ENCODE measurements at places on chromosomes 7 and 10.
A peak's percentile ranks its signal among the peaks of the same experiment; 100 is the strongest.

DNA sequence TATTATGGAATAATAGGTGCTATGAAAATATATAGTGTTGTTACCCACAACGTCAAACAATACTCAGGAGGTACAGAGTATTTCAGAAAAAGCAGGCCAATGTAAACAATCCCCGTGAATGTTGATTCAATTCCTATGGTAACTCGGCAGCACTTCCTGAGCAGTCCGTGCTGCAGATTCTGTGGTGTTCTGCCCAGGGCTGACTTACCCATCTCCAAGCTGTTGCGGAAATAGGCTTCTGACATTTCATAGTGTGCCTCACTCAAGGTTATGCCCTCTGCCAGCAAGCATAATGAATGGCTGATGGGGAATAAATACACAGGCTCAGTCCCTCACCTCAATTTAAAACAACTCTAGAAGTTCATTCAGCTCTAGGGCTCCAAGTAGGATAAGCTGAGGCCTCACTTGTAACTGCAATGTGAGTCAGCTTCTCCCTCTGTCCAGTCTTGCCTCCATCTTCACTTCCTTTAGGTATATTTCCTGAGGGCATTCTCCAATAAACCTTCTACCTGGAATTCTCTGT is 177.6 kb downstream of the GNAI1 start:
- DNase-seq, result no peak

- no peak for DNase-seq
These were observed 143.5 kb downstream of the PIP4K2A start for GRCh38 chr10:22570733-22571430.

DNA sequence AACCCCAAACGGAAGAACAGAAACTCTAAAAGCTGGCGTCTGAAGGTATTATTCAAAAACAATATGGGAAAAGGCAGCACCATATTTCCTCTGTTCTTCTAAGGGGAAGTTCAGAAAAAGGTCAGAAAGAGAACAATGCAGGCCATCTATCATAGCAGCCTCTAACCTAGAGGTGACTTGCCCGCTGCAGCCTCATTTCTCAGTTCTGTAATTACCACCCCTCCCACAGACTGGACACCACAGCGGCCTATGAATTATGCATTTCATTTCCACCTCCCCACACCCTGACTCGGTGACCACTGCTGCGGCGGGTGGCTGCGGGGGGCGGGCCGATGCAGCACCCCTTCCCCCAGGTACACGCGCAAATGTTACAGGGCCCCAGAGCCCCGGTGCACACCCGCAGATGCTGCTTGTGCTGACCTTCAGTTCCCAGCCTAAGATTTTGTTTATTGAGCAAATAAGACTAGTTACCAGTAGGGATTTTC is 125.5 kb downstream of the CLEC2L start:
- DNase-seq, result no peak

DNA sequence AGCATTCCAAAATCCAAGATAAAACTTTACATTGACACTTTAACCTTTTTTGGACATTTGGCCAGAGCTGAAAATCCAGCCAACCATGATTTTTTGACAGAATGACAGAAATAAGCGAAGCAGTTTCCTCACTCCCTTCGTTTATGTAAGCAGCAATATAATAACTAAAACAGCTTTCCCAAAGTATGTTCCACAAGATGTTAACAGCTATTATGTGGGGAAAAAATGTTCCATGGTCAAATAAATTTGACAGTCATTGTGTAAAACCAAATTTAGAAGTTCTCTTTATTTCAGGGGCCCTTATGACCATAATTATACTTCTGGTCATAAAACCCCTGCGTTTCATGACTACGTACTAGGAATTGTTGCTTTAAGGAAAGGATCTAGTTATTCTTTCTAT is 416.5 kb downstream of the MAGI2 start:
- DNase-seq, result no peak

GRCh38 chr10:131157899-131158298 is 153.6 kb downstream of the TCERG1L start:
- DNase-seq, result no peak

GRCh38 chr7:121076350-121077164 is 88.0 kb downstream of the CPED1 start:
- DNase-seq, result peak; percentile 18

DNA sequence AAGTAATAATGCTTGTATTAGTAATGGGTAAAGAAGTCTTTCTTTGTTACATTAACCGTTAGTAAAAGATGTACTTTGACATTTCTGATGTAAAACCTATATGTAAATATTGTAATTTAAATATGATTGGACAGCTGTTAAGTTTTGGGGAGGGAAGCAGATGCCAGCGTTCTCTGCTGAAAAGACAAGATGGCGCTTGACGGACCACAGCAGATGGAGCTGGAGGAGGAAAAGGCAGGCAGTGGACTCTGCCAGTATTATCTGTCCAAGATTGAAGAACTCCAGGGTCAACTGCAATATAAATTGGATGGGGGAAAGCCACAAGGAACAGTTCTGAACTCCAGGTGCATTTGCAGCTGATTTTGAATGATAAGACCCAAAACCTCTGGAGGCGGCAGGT is 86.9 kb downstream of the ZNRF2 start:
- DNase-seq, result no peak

DNA sequence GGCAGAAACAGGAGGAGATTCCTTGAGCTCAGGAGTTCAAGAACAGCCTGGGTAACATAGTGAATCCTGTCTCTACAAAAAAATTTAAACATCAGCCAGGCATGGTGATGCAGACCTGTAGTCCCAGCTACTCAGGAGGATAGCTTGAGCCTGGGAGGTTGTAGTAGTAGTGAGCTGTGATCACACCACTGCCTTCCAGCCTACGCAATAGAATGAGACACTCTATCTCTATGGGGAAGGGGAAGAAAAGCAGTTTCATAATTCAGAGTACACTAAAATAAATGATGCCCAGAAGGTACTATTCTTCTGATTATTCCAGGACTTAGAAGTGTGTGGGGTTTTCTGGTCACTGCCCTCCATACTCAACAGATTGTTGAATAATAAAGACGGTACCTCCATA is 177.3 kb downstream of the KMT2E start:
- no peak for DNase-seq

- no peak for DNase-seq
These were observed 181.1 kb upstream of the BMPER start for GRCh38 chr7:33724201-33724600.

GRCh38 chr10:71697938-71698709 is 21.5 kb downstream of the C10orf105 start:
- no peak for DNase-seq

- DNase-seq, result no peak
These were observed 7.5 kb upstream of the SMNDC1 start for GRCh38 chr10:110312206-110312605.

DNA sequence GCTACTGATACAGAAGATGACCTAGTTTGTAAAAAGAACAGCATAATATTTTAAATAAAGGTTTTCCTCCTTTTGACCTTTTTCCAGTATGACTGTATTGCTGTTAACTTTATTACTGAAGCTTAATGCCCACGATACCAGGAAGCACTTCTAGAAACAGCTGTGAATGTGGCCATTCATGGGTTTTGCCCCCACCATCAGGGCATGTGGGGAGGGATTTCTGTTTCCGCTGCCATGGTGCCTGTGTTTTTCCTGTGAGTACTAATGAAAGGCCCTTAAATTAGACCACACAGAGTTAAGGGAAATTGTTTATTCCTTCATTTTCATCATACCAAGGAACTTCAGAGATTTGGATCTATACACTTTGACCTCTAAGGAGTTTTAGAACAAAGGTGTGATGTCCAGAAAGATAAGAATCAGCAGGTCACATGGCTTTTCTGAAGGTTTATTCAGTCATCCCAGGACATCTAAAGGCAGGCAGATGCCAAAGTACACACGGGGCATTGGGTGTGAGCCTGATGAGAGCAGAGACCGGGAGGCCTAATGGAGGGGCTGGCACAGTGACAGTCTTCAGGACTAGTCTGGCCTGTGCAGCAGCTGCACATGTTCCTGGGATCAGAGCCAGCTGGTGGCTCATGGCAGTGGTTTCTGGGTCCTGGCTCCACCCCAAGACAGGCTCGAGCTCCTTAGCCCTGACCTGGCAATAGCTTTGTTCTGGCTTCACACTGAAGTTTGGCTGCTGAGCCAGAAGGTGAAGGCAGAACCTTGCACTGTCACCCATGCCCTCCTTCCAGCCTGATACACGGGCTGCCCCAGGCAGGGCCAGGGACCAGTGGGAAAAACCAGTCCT is 190.9 kb downstream of the REEP3 start:
- DNase-seq, result no peak

GRCh38 chr7:131186816-131187215 is 140.9 kb upstream of the MKLN1 start:
- no peak for DNase-seq

DNA sequence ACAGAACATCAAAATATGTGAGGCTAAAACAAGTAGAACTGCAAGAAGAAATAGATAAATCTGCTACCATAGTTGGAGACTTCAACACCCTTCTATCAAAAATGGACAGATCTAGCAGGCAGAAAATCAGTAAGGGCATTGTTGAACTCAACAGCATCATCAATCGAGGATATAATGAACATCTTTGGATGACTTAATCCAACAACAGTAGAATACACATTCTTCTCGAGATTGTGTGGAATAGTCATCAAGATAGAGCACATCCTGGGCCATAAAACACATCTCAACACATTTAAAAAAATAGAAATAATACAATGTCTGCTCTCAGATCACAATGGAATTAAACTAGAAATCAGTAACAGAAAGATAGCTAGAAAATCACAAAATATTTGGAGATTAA is 9.9 kb downstream of the IGFBP1 start:
- DNase-seq, result no peak

GRCh38 chr10:117684672-117685211 is 142.2 kb downstream of the EMX2 start:
- no peak for DNase-seq

DNA sequence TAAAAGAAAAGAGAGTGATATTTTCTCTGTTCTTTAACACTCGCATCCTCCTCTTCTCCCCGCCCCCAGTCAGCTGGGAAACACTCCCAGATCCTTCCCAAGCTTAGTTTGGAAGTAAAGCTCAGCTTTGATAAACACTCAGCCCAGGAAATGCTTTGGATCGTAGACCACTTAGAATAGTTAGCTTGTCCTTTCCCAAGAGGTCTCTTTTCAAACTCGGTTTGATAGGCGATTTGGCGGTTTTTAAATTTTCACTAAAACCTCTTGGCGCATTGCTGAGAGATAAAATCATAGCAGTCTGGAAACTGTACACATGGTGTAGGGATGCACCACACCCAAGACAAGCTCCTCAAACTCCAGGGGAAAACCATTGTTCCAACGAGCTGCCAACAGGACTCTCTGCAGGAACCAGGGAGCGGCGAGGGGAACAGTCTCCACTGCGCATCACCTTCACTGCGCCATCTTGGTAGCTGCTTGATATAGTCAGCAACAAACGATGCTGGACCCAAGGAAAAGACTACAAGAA is 22.3 kb downstream of the SMURF1 start:
- no peak for DNase-seq

DNA sequence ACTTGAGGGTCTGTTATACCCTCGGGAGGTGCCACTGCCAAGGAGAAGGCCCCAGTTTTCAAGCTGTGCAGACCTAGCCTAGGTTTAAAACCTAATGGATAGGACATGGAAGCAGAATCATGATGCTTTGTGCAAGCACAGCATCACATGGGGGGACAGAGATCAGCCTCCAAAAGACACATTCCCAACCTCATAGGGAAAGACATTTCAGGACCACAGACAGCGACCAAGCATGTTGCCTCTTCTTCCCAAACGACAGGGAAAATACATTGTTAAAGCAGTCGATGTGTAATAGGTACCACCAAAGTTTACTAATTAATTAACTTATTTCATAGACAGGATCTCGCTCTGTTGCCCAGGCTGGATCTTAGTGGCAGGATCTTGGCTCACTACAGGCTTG is 573.9 kb downstream of the TCERG1L start:
- DNase-seq, result no peak

DNA sequence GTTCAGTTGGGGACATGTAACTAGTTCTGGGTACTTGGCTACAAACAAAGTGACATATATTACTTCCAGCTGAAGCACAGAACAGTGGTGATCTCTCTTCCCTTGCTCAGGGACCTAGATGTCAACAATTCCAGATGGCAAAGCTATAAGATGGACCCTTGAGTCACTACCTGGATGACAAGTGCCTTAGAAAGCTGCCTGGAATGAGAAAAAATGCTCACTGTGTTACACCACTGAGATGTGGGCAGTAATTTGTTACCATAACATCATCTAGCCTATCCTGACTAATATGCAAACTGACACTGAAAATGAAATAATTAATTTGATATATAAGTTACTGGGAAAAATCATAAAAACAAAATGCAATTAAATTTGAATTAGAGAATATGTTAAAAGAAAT is 16.4 kb upstream of the CTTNBP2 start:
- DNase-seq, result no peak

- no peak for DNase-seq
These were observed 7.5 kb downstream of the MRPL32 start for GRCh38 chr7:42939457-42940240.

DNA sequence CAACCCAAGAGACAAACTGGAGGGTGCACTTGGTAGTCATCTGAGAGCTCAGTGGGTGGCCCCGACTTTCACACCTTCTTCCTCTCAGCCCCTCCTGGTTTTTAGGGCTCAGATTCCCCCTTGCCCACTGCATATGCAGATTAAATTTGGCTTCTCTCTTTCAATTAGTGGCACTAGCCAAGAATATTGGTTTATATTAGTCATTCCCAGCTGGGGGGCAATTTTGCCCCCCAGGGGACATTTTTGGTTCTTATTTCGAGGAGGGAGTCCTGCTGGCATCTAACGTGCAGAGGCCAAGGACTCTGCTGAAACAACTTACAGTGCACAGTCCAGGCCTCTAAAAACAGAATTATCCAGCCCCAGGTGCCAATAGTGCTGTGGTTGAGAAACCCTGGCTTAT is 216.0 kb downstream of the RPS24 start:
- no peak for DNase-seq

- DNase-seq, result no peak
These were observed 6.5 kb downstream of the EVX1 start for GRCh38 chr7:27248911-27249723.

DNA sequence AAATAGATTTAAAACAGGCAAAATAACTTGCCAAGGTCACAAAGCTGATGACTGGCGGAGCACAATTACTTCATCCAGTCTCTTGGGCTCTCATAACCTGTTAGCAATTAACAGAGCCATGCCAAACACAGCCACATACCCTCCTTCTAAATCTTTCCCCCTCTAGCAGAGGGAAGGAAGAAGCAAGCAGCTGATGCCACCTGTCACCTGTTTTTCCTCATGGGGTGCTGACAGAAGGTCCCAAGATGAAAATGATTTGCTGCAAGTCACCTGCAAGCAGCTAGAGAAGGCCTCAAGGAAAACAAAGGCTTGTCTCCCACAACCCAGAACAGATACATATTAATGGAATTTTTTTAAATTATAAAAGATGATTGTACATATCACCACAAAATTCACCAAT is 117.8 kb downstream of the GFRA1 start:
- DNase-seq, result no peak

- DNase-seq, result no peak
These were observed 14.0 kb upstream of the MRPS33 start for GRCh38 chr7:141028767-141029166.

DNA sequence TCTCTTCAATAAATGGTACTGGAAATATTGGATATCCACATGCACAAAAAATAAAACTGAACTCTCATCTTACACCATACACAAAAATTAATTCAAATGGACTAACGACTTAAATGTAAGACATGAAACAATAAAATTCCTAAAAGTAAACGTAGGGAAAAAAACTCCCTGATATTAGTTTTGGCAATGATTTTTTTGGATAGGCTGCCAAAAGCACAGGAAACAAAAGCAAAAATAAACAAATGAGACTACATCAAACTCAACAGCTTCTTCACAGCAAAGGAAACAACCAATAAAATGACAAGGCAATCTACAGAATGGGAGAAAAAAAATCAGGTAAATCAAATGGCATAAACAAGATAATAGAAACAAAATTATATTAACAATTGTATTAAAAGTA is 65.7 kb downstream of the ORC5 start:
- no peak for DNase-seq
